ENCODE measurements at places on chromosomes 4 and X. TPM values are rescaled to one million over a fixed set of nuclear protein-coding genes. Genes with fewer than 3 reads are reported as not detected.

The SOWAHB gene
- 2.0 TPM for total RNA-seq

The MAGEC2 gene
- total RNA-seq = not detected

The STPG2 gene
- total RNA-seq = 1.6 TPM

The MORF4L2 gene
- total RNA-seq = 236 TPM

The DCK gene
- total RNA-seq = 24.3 TPM

The ADRA2C gene
- total RNA-seq = 5.4 TPM

The RBMX gene
- total RNA-seq = 125 TPM

The ANKRD50 gene
- total RNA-seq = 16.7 TPM

The FAAH2 gene
- total RNA-seq = 16.0 TPM

The GCNA gene
- 2.2 TPM for total RNA-seq

The ASB5 gene
- total RNA-seq = 0.40 TPM

The RAB9B gene
- total RNA-seq = 0.58 TPM

GRCh38 chr4:158827543-158827981, 58.7 kb downstream of the FNIP2 start:
- peak; percentile 46 for DNase-seq

- peak; percentile 73 for DNase-seq
Observed at GRCh38 chr4:158826882-158827281, 58.1 kb downstream of the FNIP2 start.

GRCh38 chrX:48972220-48973164, 848 bp upstream of the KCND1 start:
- peak; percentile 50 for DNase-seq

- no peak for DNase-seq
Observed at GRCh38 chrX:68508799-68509198, 9.9 kb downstream of the YIPF6 start.

DNA sequence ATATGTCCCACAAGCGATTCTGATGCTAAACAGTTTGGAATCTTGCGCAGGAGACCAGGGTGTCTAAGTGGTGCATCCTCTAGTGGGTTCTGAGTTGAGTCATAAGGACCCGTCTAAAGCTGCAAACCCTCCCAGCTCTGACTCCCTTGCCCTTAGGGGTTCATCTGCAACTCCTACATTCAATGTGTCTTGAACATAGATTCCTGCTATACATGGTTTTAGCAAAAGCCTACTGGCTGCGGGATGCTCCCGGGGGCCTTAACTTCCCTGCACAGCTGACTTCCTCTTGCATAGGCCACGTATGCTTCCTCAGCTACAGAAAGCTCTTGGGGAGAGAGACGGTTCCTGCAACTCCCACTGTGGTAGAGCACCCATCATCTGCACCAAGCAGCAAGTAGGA, 236.7 kb downstream of the EVC2 start:
- no peak for DNase-seq

GRCh38 chr4:149194061-149194460, 621.6 kb downstream of the IQCM start:
- no peak for DNase-seq

- DNase-seq = peak; percentile 61
Observed at GRCh38 chr4:74623041-74623440, 171.3 kb downstream of the BTC start.

DNA sequence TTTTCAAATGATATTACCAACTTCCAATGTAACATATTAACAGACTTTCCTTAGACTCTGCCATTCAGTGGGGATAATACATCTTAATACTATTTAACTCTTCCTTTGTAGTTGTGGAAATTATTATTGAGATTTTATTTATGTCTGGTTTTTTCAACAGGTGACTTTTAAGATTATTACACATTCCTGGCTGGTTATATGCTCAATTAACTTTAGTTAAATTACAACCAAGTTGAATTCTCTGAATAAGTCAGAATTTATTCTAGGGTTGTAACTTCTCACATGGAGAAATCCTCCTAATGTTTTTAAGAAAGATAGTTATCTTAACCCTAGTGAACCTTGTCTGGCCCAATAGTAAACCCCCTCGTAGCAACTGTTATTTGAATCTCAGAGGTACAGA, 107.3 kb downstream of the SLC10A6 start:
- no peak for DNase-seq

GRCh38 chrX:85221361-85221760, 22.2 kb downstream of the SATL1 start:
- no peak for DNase-seq

DNA sequence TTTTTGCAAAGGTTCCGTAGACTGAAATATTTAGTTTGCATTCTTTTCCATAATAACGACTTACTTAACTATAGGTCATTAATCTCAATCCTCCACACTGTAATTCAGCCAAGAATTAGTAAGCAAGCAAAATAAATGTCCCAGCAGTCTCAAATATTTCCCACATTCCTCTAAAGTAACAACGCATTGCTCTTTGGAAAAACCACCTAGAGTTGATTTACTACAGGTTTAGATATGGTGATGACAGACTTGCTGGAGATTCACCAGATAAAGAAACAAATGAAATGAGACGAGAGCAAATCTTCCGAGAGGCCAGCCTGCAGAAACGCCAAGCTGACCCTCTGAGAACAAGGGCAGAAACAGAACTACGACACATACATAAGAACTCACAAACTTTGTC, 28.9 kb downstream of the TENM3 start:
- DNase-seq = no peak

DNA sequence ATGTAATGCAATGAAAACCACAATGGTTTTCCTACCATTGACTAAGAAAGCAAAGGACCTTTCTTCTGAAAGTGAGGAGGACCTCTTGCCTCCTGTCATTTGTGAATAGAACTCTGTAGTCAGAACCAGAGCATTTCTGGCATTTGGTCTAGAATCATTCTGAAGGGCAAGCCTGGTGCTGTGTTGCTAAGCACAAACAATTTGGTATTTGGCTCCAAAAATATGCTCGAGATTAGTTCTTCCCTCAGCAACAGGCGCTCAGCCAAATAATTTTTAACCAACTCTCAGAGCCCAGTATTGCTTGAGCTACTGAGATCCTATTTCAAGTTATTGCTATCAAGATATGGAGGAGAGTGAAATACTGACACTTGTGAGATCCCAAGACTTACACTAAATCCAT, 71.0 kb downstream of the SNCA start:
- DNase-seq = peak; percentile 97

DNA sequence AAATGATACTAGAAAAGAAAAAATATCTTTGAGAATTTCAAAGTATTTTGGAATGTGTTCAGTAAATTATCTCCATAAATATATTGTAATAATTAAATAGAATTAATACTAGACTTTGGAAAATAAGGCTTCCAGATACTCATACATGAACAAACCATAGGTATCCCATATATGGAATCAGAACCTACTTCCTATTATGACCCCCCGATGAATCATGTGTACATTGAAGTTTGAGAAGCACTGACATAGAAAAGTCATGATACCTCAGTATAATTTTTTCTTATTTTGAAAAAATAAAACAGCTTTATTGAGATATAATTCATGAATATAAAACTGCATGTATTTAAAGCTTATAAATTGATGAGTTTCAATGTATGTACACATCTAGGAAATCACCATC, 27.2 kb upstream of the SMARCA5 start:
- no peak for DNase-seq

DNA sequence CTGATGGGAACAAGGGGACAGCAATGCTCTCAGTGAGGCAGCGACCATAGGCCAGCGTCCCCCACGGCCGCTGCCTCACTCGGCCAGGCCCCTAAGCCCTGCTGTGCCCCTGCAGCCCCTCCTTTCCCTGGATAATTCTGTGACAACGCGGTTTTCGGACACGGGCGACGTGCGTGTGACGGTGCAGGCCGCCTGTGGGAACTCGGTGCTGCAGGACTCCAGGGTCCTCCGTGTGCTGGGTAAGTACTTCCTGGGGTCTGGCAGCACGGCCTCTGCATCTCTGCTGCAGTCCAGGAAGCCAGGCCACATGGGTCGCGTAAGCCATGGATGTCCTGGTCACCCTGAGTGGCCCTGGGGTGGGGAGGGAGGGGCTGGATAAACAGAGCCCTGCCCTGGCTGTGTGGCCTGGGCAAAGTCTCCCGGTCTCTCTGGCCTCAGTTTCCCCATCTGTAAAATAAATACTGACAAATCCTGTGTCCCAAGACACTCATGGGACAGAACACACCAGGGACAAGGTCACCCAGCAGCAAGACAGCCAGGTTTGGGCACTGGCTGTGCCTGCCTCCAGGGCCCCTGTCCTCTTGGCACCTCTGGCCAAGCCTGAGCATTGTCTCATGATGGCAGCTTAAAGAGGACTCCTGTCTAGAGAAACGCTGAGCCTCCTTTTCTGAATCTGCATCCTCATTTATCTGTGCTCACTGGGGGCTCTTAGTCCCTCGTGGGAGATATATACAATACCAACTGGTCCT, 212.8 kb downstream of the AFAP1 start:
- no peak for DNase-seq

DNA sequence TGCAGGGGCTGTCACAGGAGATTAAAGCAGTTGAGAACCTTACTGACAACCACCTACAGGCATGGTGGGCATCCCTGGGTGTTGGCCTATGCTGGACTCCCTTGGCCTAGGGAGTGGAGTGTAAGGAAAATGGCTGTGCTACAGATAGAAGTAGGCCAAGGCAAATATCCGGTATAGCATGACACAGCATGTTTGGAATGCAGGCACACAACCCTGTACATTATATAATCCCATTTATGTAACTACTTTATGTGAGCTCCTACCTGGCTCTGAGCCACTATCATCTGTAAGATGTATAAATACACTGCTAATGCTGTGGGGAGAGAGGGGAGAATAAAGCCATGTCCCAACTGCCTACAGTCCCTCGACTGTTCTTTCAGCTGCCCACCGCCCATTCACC, 38.7 kb upstream of the KCTD8 start:
- no peak for DNase-seq

DNA sequence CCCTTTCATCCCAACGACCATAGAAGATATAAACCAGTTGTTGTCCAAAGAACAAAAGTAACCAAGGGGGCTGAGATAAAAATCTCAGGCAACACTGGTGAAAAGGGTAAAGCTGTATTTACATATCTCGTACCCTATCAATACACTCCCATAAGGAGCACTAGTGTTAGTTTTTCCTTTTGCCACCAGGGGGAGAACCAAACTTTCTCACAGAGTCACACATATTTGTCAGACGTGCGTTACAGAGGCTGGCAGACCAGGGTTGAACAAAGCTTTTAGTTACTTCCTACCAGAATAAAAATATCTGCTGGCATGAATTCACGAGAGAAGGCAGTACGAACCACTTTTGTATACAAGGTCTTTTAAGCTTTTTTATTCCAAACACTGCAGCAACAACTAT, 88.3 kb downstream of the AMELX start:
- DNase-seq = peak; percentile 87

GRCh38 chr4:1904042-1904441, 32.8 kb downstream of the NSD2 start:
- DNase-seq = no peak

- no peak for DNase-seq
Observed at GRCh38 chr4:177964061-177964460, 521.8 kb upstream of the AGA start.

- no peak for DNase-seq
Observed at GRCh38 chr4:47010912-47011446, 17.6 kb upstream of the GABRA4 start.

DNA sequence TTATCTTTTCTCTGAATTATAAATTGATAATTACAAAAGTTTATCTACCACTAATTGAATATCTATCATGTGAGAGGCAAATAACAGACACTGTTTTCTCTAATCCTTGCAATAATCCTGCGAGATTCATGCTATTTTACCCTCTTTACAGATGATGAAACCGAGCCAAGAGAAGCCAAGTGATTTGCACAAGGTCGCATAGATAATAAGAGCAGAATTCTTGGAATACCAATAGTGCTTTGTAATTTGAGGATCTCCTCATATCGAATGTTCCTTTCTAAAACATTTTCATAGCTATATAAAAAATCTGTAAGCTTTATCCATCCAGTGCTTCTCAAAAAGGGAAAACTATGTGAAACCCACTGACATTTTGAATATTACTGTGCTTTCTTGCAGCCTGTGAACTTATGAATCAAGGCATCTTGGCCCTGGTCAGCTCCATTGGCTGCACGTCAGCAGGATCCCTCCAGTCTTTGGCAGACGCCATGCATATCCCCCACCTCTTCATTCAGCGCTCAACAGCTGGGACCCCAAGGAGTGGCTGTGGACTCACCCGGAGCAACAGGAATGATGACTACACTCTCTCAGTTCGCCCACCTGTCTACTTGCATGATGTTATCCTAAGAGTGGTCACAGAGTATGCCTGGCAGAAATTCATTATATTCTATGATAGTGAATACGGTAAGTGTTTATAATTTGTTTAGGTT, 743.8 kb upstream of the ATOH1 start:
- no peak for DNase-seq

GRCh38 chr4:39608451-39608850, 30.2 kb downstream of the SMIM14 start:
- no peak for DNase-seq

Data from lung (tissue), 17 donors.